NCI-H226 (cell line): ENCODE measurements at places on chromosomes 4 and X.

DNA sequence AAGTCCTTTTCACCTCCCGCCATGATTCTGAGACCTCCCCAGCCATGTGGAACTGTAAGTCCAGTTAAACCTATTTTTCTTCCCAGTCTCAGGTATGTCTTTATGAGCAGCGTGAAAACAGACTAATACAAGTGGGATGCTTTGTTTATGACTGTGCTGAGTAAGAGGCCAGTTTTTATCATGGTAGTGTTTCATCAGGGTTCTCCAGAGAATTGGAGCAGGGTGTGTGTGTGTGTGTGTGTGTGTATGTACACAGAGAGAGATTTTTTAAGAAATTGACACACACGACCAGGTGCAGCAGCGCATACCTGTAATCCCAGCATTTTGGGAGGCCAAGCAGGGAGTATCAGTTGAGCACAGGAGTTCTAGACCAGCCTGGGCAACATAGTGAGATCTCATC is 34.6 kb upstream of the SLC2A9 start:
- no peak for DNase-seq

DNA sequence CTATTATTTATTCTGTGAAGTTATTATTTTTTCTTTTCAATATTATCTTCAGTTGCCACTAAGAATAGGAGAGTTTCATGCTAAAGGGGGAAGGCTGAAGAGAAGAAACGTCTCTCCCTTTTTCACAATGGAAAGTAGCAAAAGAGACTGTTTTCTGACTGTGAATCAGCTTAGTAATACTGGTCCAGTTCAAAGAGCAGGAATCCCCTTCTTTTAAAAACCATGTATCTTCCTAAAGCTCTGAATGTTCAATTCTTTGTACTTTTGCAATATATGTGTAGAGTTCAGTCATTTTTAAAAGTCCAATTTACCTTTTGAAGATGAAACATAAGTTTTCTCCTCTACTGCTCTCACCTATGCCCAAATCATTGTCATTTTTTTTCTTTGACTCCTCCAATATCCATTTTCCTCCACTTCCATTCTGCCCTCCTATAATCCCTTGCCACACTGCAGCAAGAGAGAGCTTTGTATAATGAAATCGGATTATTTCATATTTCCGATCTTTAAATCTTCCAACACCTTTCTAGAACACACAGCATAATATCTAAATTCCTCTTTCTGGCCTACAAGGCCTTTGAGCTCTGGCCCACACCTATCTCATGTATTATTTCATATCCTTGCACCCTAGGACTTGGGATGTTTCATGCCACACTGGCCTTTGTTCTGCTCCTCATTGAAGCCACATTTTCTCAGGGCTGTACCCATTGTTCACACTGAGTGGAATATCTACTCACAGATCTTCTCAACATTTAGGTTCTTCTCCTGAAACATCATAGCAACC is 195.3 kb downstream of the CAMK2D start:
- DNase-seq: no peak

GRCh38 chrX:118495958-118496762 is 545 bp downstream of the DOCK11 start:
- no peak for DNase-seq

DNA sequence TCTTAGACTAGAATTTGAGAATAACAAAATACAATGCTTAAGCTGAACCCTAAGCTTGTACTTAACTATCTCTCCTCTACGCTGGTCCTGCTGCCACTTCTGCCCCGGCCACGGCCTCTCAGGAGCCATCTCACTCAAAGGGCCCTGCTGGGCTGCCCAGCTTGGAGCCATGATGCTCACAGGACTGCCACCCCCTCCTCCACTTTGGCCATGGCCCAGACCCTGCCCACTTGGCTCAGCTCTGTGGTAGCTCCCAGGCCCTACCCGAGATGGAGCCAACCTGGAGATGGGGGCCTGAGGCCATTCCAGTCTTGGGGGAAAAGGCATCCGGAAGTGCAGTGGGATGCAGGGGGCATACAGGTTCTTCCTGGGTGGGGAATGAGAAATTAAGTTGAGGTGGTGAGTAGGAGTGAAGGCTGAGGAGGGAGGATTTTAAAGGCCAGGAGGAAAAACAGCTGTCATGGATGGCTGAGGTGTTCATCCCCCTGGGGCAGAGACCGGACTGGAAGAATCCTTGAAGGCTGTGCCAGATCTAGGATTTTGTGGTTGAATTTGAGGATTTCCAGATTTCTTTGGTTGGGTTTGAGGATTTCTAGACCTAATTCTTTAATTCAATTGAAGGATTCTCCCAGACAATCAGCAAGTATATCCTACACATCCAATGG is 824 bp downstream of the SASH3 start:
- DNase-seq: no peak

- no peak for DNase-seq
Measured at GRCh38 chr4:1176398-1177273, 4.3 kb upstream of the SPON2 start.

DNA sequence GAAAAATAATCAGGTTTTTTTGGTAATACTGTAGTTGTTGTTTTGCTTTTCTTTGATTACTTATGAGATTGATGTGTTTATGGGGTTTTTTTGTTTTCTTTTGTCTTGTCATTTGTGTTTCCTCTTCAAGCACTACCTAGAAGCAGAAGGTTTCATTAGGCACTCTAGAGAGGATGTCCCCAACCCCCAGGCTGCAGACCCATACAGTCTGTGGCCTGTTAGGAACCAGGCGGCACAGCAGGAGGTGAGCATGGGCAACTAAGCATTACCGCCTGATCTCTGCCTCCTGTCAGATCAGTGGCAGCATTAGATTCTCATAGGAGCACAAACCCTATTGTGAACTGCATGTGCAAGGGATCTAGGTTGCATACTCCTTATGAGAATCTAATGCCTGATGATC is 22.9 kb upstream of the NOCT start:
- no peak for DNase-seq
